Activated CD4-positive, alpha-beta T cell treated with anti-CD3 and anti-CD28 coated beads for 36 hours (primary cell): ENCODE measurements at places on chromosomes 16 and 17. TPM values are rescaled to one million over a fixed set of nuclear protein-coding genes. Genes with fewer than 3 reads are reported as not detected.

Gene KRT31
- total RNA-seq: not detected

Gene CCT6B
- total RNA-seq: 1.6 TPM

Gene ADAMTS18
- total RNA-seq: not detected

Gene SLC6A2
- not detected for total RNA-seq
